ENCODE measurements at places on chromosomes 4 and X. TPM values are rescaled to one million over a fixed set of nuclear protein-coding genes. Genes with fewer than 3 reads are reported as not detected.
A peak's percentile ranks its signal among the peaks of the same experiment; 100 is the strongest.

Gene VSIG4
- total RNA-seq = 0.25 TPM

- no peak for DNase-seq
Observed at GRCh38 chrX:117989512-117989911, 127.1 kb downstream of the KLHL13 start.

Gene MAGEA12
- total RNA-seq = 0.57 TPM

Gene TMEM192
- total RNA-seq = 11.2 TPM

- no peak for DNase-seq
Observed at GRCh38 chr4:89411539-89412309, 104.1 kb upstream of the GPRIN3 start.

Gene TLR2
- total RNA-seq = 1.7 TPM

DNA sequence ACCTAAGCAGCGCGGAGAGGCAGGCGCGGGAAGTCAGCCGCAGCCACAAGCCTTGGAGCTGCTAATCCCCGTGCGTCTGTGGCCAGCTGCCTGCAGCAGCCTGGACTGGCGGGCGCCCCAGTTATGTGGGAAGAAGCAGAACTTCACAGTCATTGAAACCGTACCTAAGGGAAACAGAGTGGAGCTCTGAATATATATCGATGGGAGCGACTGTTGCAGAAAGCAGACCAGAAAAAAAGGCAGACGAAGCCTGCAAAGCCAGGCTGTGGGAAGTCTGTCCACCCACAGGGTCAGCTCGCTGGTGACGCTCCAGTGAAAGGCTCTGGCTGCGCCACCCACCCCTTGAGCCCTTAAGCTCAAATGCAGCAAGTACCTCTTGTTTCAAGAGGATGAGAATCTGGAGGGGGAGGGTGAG is 24.7 kb downstream of the KCNE5 start:
- DNase-seq = peak; percentile 15

GRCh38 chrX:120331116-120331515 is 19.9 kb upstream of the TMEM255A start:
- no peak for DNase-seq

DNA sequence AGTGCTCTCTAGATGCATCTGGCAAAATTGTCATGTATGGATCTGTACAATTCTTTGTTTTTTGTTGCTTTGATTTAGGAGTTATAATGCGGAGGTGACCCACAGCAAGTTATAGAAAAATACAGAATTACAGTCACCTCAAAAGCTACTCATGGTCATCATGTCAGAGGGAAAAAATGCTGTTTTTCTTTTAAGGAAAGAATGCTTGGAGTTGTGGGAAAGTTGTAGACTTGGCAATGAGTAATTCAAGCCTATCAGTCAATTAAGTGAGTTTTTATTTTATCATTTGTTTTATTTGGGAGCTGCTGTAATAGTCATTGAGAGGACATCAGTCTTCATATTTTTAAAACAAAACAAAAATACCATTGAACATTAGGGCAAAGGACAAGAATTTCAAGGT is 16.4 kb downstream of the FHL1 start:
- DNase-seq = no peak

DNA sequence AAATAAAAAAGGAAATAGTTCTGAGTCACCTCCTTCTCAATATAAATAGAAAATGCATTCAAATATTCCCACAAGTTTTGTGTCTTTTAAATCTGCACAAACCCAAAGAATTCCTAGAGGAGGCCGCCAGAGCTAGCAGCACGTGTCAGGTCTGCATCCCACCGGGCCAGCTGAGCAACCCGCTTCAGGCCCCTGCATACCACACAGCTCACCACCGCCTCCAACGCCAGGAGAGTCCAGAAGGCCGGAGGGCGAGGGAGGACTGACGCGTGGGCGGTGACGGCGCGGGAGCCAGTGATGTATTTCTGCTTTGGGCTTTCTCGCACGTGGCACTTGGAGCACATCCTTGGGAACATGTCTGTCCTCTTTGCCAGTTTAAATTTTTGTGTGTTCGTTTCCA is 61.9 kb upstream of the CLDN34 start:
- no peak for DNase-seq

- DNase-seq = no peak
Observed at GRCh38 chr4:55864577-55865223, 11.3 kb downstream of the EXOC1 start.

Gene SSX7
- total RNA-seq = not detected
